Upper lobe of left lung (tissue), 6 donors: ENCODE measurements at places on chromosomes 1 and 21.

DNA sequence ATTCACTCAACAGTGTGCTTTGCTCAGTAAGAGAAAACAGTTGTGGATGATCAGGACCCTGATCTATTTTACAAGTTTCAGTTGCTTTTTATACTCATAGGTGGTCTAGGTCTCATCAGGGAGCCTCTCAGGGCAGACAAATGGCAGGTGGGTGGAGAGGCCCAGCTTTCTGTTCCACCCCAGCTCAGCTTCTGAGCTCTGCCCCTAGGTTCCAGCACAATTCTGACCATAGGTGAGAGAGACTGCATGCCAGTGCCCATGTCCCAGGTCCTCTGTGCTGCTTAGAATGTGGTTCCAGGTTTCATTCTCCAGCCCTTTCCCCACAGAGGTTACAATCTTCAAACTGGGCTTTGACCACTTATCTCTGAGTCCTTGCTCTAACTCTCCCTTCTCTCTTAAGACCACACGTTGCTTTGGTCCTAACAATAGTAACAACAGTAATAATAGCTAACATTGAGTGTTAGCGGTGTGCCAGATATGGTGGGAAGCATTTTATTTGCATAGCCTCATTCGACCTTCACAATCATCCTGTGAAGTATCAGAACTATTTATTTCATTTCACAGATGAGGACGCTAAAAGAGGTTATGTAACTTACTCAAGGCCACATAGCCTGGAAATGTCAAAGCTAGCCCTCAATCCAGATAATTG is 19.6 kb upstream of the DUSP10 start:
- no peak for DNase-seq

DNA sequence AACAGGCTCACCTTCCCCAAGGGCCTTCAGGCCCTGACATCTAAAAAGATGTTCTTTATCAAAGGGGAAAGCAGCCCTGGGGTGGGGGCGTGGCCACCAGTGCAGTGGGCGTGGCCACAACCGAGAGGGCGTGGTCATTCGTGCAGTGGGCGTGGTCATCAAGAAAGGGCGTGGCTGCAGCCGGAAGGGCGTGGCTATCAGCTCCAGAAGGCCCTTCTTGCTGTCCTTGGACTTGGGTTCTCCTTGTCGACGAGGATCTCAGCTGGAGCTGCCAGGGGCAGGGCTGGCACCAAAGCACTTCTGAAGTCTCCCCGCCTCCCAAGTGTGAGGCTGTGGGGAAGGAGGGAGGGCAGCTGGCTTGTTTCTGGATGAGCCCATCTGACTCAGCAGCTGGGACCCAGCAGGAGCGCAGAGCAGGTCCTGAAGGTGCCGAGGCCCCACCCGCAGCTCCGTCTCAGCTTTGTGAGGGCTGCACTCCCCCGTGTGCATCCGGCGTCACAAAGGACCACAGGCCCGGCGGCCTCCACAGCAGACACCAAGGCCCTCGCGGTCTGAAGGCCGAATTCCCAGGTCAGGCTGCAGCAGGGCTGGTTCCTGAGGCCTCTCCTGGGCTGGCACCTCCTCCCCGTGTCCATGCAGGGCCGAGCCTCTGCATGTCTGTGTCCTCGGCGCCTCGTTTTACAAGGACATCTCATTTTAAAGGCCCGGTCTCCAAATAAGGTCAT is 12.8 kb downstream of the PDE9A start:
- peak; percentile 76 for DNase-seq

DNA sequence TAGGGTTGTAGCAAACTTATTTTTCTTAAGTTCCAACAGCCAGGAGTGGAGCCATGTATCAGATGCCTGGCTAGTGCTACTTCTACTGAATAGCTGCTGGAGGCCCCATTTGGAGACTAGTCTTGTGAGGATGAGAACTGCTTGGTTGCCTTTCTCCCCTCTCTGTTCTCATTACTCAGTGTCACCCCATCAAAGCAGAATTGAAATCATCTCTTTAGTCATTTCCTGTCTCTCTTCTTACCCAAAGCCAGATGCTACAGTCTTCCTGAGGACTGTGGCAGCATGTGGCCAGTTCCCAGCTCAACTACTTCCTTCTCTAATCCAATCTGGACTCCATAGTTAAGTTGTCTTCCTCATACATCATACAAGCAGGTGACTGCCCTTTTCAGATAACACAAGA is 197.5 kb downstream of the BRINP2 start:
- no peak for DNase-seq

GRCh38 chr1:19793360-19794046 is 6.2 kb downstream of the TMCO4 start:
- no peak for DNase-seq

DNA sequence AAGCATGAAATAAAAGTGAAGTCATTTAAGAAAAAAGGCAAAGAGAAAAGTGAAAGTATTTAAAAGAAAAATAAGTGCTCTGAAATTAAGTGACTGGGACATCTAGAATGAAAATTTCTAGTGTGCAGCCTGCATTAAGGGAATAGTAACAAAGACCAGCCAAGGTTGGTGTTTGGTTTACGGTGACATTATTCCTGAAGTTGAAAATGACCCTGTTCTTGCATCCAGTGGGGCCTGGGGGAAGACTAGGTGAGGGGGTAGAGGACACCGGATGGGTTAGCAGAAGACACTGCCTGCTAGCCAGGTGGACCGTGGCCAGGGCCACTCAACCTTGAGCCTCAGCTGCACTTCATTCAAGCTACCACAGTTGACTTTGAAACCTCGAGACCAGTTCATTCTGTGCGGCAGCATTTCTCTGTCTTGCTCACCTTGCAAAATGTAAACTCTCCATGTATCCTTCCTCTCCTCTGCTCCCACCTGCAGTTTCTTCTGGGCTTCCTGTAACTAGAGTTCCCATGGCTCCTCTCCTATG is 14.3 kb upstream of the KCNK1 start:
- DNase-seq: no peak
